ENCODE measurements at places on chromosomes 16 and 17. TPM values are rescaled to one million over a fixed set of nuclear protein-coding genes. Genes with fewer than 3 reads are reported as not detected.

DNA sequence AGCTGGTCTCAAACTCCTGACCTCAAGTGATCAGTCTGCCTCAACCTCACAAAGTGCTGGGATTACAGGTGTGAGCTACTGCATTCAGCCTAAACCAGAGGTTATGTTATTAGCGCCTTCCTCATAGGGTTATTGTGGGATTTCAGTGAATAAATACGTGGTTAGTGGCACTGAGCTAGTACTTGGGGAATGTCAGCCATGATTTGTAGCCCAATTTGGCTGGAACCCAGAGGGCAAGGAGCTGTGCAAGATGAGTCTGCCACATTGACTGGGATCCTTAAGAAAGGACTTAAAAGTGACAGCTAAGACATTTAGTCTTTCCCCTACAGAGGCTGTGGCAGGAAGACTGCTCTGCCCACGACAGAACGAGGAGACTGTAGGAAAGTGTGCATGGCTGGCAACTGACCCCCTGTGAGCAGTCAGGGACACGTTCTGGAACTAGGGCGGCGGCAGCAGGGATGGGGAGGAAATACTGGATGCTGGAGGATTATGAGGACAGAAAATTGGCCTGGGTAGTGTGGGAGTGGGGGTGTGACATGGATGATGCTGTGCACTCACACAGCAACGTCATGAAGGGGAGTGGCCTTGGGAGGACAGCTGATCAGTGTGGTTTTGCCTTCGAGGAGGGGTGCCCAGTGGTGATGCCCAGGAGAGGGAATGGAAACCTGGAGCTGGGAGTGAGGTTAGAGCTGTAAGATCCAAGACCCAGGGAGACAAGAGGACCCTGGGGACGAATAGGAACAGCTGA is 14.6 kb downstream of the ATP5PD start:
- peak overlapping the region; percentile 85 for H3K27ac ChIP-seq
- peak overlapping the region; percentile 96 for H3K4me3 ChIP-seq
- H3K4me1 ChIP-seq, result peaks cover 35% of the 10 kb centered on the region

DNA sequence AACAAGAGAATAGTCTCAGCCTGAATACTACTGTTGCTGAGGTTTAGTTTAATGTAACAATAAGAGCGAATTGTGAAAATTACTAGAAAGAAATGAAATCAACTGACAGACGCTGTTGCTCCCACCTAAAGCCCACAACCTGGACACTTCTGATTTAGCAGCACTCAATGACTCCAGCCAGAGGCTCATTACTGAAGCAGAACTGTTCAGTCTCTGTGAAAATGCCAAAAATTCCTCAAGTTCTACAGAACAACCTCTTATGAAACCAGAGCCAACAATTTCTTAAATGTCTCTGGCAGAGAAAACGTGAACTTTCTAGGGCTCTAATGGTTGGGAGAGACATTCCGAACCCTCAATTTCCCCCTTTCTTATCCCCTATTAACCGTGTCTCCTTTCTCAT is 9.9 kb downstream of the PSME3IP1 start:
- H3K36me3 ChIP-seq, result peaks cover 17% of the 10 kb centered on the region
- H3K4me1 ChIP-seq, result peaks cover 10% of the 10 kb centered on the region
- no peaks in the 10 kb centered on the region for H3K27me3 ChIP-seq
- peak overlapping the region; percentile 9 for H3K27ac ChIP-seq
- DNase-seq, result no peak
- H3K4me3 ChIP-seq, result no peak overlapping the region

- no peak overlapping the region for H3K27ac ChIP-seq
- H3K4me3 ChIP-seq, result no peak overlapping the region
- H3K27me3 ChIP-seq, result peaks cover 15% of the 10 kb centered on the region
Observed at GRCh38 chr16:31270795-31271194, 11.0 kb downstream of the ITGAM start.

GRCh38 chr16:66701026-66701425 is 4.5 kb upstream of the CMTM4 start:
- no peaks in the 10 kb centered on the region for H3K36me3 ChIP-seq
- H3K27me3 ChIP-seq, result peaks cover 4% of the 10 kb centered on the region
- H3K27ac ChIP-seq, result no peak overlapping the region
- no peak for DNase-seq

DNA sequence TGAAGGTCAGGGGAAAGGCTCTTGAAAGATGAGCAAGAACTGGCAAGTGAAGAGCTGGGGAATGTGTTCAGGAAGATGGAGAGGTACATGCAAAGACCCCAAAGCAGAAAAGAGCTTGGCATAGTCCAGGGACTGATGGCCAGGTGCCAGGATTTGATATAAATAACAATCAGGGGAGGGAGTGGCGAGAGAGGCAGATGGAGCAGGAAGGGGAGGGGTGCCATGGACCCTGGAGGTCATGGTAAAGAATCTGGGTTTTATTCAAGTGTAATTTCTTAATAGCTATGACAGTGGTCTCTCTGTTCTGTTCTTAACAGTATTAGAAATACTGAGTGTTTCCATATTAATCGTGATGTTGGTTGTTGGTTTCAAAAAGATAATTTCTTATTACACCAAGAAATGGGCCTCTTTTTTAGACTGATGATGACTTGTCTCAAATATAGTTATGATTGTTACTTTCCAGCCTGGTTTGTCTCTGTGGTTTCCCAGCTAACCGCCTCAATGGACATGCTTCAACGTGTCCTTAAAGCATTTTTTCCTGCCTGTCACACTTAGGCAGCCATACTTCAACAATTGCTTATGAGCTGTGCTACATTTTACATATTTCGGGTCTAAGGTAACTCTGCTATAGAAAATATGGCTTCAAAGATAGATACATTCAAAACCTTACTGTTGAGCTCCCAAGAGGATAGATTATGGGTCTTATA is 49.4 kb downstream of the MYH10 start:
- no peak overlapping the region for H3K27ac ChIP-seq
- no peak for DNase-seq

DNA sequence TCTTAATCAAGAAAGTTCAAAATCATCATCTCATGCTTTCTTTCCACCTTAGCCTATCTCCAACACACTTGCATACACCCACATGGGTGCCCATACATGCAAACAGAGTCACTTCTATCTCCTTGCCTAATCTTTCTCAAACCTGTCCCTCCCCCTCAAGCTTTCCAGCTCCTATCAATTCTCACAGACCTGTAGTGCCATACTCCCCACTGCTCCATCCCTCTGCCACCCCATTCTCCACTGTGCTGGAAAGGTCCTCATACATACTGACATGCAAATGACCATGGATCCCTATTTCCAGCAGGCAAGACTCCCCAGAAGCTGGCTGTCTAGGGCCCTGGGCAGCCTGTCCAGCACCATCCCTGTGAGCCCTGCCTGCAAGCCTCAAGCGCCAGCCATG is 320.4 kb upstream of the CCL2 start:
- H3K4me3 ChIP-seq, result no peak overlapping the region
- no peaks in the 10 kb centered on the region for H3K36me3 ChIP-seq
- no peak overlapping the region for H3K27ac ChIP-seq
- DNase-seq, result no peak
- H3K4me1 ChIP-seq, result no peaks in the 10 kb centered on the region

- peaks cover 5% of the 10 kb centered on the region for H3K4me1 ChIP-seq
- H3K27ac ChIP-seq, result no peak overlapping the region
- no peak for DNase-seq
- H3K36me3 ChIP-seq, result no peaks in the 10 kb centered on the region
Observed at GRCh38 chr17:50050431-50051032, 5.4 kb upstream of the ITGA3 start.

GRCh38 chr16:3020247-3020603 is at the start of gene TNFRSF12A:
TNFRSF12A (plus strand) TSS chr16:3020368; CDS start chr16:3020398, 30 bp downstream.
- H3K4me3 ChIP-seq, result peak within 1 kb of the TSS; percentile 86
- DNase-seq, result peak; percentile 67
- H3K27me3 ChIP-seq, result peaks cover 18% of the 10 kb centered on the region
- peaks cover 54% of the 10 kb centered on the region for H3K4me1 ChIP-seq

GRCh38 chr17:46733837-46734475 is 84.5 kb downstream of the WNT3 start:
- no peak overlapping the region for H3K27ac ChIP-seq

DNA sequence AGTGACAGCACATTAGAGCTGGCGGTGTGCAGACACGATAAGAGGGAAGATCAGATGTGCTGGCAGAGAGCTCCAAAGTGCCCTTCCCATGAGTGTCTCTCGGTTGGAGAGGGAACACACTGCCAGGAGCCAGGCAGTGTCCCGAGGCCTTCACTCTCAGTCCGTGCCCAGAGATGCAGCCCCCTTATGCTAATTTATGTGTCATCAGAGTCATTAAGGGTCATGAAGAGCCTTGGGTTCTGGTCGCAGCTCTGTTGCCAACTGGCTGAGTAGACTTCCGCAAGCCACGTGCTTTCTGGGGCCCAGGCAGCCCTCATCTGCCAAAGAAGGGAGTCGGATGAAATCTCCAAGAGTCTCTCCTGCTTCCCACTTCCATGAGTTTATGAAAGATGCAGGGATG is 232.5 kb downstream of the MSI2 start:
- no peaks in the 10 kb centered on the region for H3K36me3 ChIP-seq
- peak overlapping the region; percentile 32 for H3K27ac ChIP-seq
- peaks cover 56% of the 10 kb centered on the region for H3K4me1 ChIP-seq
- no peak for DNase-seq
- no peaks in the 10 kb centered on the region for H3K27me3 ChIP-seq
- no peak overlapping the region for H3K4me3 ChIP-seq

GRCh38 chr16:69186642-69187445 is at the start of gene SNTB2:
SNTB2 (plus strand) TSS chr16:69187164; CDS start chr16:69187167, 3 bp downstream.
- peak; percentile 88 for DNase-seq
- H3K27ac ChIP-seq, result peak within 1 kb of the TSS; percentile 97
- no peaks in the 10 kb centered on the region for H3K36me3 ChIP-seq
- H3K27me3 ChIP-seq, result no peaks in the 10 kb centered on the region

DNA sequence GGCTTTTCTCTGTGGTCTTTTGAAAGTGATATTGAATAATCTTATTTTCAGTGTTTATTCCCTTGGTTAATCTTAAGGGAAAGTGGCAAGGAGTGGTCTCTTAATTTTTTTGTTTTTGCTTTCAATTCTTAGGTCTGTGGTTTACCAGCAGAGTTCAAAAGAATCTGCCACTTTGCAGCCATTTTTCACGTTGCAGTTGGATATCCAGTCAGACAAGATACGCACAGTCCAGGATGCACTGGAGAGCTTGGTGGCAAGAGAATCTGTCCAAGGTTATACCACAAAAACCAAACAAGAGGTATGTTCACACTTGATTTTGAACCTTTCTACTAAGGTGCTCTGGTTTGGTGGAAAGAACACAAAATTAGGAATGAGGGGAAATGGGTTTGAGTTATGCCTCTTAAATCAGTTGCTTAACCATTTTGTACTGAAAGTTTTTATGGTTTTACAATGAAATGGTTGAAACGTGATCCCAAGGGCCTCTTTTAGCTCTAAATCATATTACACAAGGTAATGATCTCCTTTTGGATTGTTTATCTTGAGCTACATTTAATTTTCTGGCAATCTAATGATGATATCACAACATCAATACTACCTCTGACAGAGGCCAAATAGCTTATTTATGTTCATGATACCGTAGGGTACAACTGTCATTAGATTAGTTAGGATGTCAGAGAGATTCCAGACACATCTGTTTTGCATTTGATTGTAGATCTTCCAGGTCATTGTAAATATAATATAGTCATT is 51.6 kb upstream of the CRISPLD2 start:
- no peaks in the 10 kb centered on the region for H3K27me3 ChIP-seq
- no peak overlapping the region for H3K4me3 ChIP-seq
- H3K4me1 ChIP-seq, result no peaks in the 10 kb centered on the region
- H3K36me3 ChIP-seq, result peaks cover 16% of the 10 kb centered on the region

- no peak for DNase-seq
- H3K4me1 ChIP-seq, result no peaks in the 10 kb centered on the region
- no peaks in the 10 kb centered on the region for H3K27me3 ChIP-seq
- H3K27ac ChIP-seq, result peak overlapping the region; percentile 76
- no peak overlapping the region for H3K4me3 ChIP-seq
- peaks cover 6% of the 10 kb centered on the region for H3K36me3 ChIP-seq
Observed at GRCh38 chr16:47182318-47182717, 38.6 kb upstream of the NETO2 start.

DNA sequence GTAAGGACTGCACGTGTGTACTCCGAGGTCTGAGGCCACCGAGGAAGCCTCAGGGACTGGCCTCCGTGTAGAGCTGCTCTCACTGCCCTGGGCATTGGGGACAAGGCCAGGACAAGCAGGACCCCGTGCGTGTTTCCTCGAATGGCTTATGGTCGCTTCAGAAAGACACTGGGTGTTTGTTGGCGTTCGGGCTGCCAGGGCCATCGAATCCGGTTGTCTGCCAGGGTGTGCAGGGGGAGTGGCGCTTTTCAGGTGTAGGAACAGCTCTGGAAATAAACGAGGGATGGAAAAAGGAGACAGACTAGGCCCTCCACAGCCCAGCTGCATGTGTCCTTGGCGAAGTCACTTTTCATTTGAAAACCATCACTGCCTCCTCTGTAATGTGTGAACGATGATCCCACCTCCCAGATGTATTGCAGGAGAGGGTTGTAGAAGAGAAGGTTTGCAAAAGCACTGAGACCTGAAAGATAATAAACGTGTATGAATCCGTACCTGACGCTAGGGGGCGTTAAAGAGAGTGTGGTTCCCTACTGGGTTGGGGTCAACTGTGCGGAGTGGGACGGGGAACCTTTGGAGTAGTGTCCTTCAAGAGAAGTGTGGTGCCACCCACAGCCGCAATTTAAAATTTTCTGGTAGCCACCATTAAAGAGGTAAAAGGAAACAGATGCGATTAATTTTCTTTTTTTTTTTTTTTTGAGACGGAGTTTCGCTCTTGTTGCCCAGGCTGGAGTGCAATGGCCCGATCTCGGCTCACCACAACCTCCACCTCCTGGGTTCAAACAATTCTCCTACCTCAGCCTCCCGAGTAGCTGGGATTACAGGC is 2.1 kb upstream of the ZSCAN10 start:
- peak overlapping the region; percentile 90 for H3K4me3 ChIP-seq
- no peaks in the 10 kb centered on the region for H3K27me3 ChIP-seq
- peak overlapping the region; percentile 26 for H3K27ac ChIP-seq
- peak; percentile 33 for DNase-seq
- no peaks in the 10 kb centered on the region for H3K36me3 ChIP-seq

- H3K27me3 ChIP-seq, result no peaks in the 10 kb centered on the region
- H3K4me3 ChIP-seq, result peak within 1 kb of the TSS; percentile 96
- peak; percentile 74 for DNase-seq
- peaks cover 22% of the 10 kb centered on the region for H3K4me1 ChIP-seq
- peak within 1 kb of the TSS; percentile 80 for H3K27ac ChIP-seq
- H3K36me3 ChIP-seq, result no peaks in the 10 kb centered on the region
Observed at GRCh38 chr16:1772908-1773702, at the start of gene MRPS34. MRPS34 (minus strand) TSS chr16:1773134; CDS start chr16:1773119, 15 bp downstream.

GRCh38 chr17:40287159-40287493 is 553 bp upstream of the CDC6 start:
- DNase-seq, result no peak
- peaks cover 13% of the 10 kb centered on the region for H3K4me1 ChIP-seq
- peak overlapping the region; percentile 98 for H3K4me3 ChIP-seq
- no peaks in the 10 kb centered on the region for H3K27me3 ChIP-seq
- peak overlapping the region; percentile 67 for H3K27ac ChIP-seq

GRCh38 chr17:81557276-81558114 is 5.3 kb upstream of the FAAP100 start:
- no peak overlapping the region for H3K4me3 ChIP-seq
- H3K27me3 ChIP-seq, result no peaks in the 10 kb centered on the region
- peaks cover 7% of the 10 kb centered on the region for H3K36me3 ChIP-seq
- H3K4me1 ChIP-seq, result peaks cover 37% of the 10 kb centered on the region

RPL13 gene
- 5,004 TPM for polyA plus RNA-seq

CCL16 gene
- polyA plus RNA-seq, result not detected

IL21R gene
- 71.9 TPM for polyA plus RNA-seq

SNX20 gene
- polyA plus RNA-seq, result 40.3 TPM

ZFHX3 gene
- 0.61 TPM for polyA plus RNA-seq

NBR1 gene
- polyA plus RNA-seq, result 45.2 TPM

TBC1D3 gene
- not detected for polyA plus RNA-seq

All from naive B cell (primary cell).